Adrenal gland (tissue), 19 donors: ENCODE measurements at places on chromosomes 12 and 14. TPM values are rescaled to one million over a fixed set of nuclear protein-coding genes. Genes with fewer than 3 reads are reported as not detected.
A peak's percentile ranks its signal among the peaks of the same experiment; 100 is the strongest.

The KRT73 gene
- polyA plus RNA-seq, result not detected

DNA sequence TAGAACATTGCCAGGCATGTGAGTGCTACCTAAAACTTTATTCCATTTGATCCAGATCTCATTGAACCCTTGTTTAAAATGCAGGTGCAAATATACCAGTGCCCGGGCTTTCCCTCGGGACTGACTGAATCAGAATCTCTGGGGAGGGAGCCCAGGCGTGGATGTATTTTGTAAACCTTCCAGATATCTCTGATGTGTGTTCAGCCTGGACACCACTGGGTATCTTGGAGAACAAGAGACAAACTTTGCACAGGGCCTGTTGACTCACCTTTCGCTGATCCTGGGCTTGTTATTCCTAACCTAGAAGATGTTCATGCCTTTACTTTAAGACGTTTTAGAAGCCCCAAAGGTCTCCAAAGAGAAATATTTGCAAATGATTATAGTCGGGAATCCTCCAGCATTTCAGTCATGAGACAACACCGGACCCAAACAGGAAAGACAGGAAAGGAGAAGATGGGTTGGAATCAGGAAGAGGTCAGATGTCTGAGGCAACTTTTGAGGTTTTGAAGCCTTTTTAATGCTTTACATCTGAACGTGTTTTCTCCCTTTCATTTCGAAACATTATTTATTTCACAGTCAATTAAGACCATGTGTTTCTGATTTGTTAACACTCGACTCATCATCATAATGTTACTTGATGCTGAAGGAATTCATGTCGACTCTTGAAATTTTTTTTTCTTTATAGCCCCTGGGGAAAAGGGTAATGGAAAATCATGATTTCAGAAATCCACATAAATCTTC lies 118.6 kb downstream of the PLXNC1 start:
- no peak overlapping the region for H3K4me3 ChIP-seq
- H3K27me3 ChIP-seq, result no peaks in the 10 kb centered on the region

DNA sequence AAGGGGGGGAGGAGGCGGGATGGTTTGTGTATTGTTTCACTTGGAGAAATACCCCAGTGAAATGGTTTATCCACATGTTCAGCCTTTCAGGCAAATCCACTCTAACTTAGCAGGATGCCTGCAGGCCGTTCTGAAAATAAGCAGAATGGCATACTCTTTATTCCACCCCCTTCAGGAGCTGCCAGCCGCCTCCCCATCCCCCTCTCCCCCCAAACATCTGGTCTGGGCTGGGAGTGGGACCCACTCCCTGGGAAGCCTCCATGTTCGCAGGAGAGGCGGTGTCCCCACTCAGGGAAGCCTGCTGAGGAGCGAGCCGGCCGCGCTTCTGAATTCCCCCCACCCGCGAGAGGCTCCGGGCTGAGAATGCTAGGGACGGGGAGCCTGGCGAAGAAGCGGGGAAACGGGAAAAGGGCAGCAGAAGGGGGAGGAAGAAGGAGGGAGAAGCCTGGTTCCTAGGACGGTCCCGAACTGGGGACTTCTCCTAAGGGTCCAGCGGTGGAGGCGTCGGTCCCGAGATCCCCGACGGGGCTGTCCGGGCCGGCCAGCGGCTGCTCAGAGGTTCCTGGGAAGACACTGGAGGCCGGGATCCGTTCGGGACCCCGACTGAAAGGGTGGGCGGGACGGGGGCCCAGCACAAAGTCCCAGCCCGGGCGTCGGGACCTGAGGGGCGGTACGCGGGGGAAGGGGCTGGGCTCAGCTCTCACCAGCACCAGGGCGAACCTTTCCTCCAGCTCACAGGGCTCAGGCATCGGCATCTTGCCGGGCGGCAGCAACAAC lies 666 bp downstream of the FMNL3 start:
- peak; percentile 29 for DNase-seq
- H3K36me3 ChIP-seq, result no peaks in the 10 kb centered on the region
- H3K27ac ChIP-seq, result peak overlapping the region; percentile 79

GRCh38 chr12:93000026-93000425 lies 70.9 kb upstream of the EEA1 start:
- no peak for DNase-seq
- H3K27me3 ChIP-seq, result no peaks in the 10 kb centered on the region
- H3K27ac ChIP-seq, result no peak overlapping the region
- no peak overlapping the region for H3K4me3 ChIP-seq
